ENCODE measurements at places on chromosomes 6 and 20.

DNA sequence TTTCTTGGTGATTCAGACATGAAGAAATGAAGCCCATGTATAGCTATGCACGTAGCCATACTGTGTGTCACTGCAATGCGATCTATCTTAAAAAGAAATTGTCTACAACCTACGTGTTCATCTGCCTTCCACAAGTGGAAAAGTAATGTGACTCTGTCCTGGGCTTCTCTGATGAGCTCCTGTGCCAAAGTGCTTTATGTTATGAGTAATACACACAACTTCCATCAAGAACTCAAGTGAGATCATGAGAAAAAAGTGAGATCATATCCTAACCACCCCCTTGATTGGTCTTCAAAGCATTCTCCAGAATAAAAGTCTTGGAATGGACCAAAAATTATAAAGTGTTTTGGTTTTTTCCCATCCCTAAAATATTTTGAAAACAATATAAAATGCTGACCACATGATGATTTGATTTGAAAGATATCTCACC lies 114.3 kb downstream of the DST start:
- no peak for ATAC-seq

DNA sequence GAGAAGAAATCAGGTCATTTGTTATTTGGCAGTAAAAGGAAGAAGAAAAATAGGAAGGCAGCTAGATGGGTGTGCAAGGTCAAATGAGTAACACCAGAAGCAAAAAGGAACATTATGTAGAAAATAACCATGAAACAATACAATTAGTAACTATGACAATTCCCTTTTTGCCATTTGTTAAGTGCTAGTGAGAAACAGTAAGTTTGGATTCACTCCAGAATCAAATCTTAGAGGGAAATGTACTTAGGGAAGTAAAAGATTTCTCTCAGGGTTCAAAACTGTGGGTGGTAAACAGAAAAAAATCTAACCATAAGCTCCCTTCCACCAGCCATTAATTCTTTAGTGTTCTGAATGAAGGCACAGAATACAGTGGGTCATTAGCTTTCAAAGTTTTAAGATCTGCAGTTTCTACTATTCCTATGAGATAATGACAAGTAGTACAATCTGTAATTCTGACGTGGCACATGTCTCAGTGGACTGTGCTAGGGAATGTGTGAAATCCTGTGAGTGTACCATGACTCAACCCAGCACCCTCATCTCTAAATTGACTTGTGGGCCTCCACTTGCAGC lies 17.1 kb downstream of the REPS1 start:
- ATAC-seq = peak; percentile 90

- no peak for ATAC-seq
Observed at GRCh38 chr20:49765846-49766541, 46.6 kb upstream of the SLC9A8 start.

DNA sequence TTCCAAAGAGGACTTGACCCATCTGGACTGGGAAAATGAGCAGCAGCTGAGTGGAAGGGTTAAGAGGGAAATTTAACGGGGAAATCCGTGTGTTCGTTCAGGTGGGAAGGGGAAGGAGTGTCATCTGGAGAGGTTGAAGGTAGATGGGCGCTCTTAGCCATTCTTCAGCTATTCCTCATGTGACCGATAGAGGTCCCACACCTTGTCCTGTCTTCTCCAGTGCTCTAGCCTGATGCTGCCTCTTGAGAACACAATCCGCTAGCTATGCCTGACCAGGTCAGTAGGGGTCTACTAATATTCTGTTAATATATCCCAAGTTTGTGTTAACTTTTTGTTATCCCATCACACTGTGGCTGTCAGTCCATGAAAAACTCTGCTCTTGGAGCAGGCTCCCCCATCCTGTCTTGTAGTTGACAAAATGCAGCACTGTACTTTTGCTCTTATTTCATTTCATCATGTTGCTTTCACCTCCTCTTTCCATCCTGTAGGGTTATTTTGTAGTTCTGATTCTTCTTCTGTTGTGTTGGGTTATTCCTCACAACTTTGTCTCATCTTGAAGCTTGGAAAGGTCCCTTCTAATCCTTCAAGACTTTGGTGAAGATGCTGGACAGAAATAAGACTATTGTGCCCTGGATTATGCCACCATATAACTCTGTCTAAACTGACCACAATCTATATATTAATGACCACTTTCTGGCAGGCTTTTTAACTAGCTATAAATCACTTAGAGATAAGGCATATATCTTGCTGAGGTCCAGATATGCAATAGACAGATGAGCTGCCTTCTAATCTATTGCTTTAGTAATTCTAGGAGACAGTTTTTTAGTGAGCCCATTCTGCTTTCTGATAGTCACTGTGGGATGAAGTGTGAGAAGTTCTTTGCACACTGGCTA lies 123.4 kb upstream of the SUPT3H start:
- ATAC-seq = no peak

GRCh38 chr6:159646116-159646515 lies 46.9 kb downstream of the SOD2 start:
- no peak for ATAC-seq

DNA sequence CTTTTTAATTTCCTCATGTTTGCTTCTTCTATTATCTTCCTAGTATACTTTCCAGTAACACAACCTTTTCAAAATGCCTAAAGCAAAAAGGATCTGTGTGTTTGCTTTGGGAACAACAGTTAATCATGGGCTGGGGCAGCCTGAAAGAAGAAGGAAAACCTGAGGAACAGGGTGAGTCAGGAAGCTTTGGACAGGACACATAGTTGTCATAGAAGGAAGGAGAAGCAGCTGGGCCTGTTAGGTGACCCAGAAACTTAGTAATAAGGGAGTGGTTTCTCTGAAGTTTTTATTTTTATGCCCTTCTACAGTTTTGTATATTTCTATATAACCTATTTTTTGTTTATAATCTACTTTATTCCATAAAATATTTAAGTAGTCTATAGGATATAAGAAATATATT lies 61.4 kb downstream of the CD24 start:
- ATAC-seq = peak; percentile 89
